ENCODE measurements at places on chromosomes 7 and 10.
A peak's percentile ranks its signal among the peaks of the same experiment; 100 is the strongest.

DNA sequence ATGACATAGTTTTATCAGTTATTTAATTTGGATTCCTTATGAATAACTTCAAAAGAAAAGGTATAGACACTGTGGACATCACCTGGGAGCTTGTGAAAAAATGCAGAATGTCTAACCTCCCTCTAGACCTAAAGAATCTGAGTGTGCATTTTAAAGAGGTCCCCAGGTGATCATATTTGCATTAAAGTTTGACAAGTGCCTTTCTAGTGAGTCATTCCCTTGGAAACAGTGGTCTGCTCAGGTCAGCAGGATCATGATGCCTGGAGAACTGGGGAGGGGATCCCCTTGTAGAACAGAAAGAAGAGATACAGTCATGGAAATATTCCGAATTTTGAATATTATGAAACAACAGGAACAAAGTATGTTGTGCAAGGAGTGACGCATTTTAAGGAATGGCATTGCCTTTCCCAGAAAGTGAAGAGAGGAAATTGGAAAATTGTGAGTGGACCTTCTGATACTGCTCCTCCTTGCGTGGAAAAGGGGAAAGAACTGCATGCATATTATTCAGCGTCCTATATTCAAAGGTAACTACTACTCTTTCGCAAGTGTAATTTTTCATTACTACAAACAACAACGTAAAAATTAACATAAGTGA, 4.6 kb downstream of the STEAP2 start:
- DNase-seq, result no peak

- no peak for DNase-seq
Observed at GRCh38 chr10:100886963-100887362, 25.8 kb upstream of the SLF2 start.

GRCh38 chr7:108497082-108497725, 28.7 kb downstream of the PNPLA8 start:
- peak; percentile 62 for DNase-seq

- DNase-seq, result no peak
Observed at GRCh38 chr10:101323495-101323894, 30.5 kb upstream of the BTRC start.

DNA sequence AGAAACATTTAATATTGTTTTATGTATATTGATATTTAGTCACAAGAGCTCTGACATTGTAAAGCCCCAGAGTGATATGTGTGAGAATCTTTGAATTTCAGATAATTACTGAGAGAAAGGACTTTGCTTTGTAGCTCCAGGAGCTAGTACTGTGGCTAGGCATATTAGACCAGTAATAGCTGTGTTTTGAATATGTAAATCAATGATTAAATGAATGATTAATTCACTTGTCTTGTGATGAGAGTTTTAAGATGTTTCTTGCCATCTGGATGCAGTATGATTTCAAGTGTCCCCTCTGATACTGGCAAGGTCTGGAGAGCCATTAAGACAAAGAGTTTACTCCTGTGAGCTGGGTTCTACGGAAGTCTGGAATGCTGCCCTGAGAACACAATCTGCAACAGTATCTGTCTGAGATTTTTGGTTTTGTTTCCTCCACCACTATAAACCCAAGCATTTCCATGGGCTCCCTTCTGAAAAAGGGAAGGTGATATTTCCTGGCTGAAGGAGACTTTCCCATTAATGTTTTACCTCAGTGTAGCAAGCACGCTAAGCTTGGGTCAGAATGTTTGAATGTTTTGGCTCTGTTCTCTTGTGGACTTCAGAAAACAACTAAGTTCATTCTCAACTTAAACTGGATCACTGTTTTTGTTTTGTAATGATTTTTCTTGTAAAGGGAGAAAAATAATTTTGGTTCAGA, 61.3 kb upstream of the BICC1 start:
- DNase-seq, result no peak

- DNase-seq, result no peak
Observed at GRCh38 chr7:44541876-44542610, 913 bp upstream of the NPC1L1 start.

DNA sequence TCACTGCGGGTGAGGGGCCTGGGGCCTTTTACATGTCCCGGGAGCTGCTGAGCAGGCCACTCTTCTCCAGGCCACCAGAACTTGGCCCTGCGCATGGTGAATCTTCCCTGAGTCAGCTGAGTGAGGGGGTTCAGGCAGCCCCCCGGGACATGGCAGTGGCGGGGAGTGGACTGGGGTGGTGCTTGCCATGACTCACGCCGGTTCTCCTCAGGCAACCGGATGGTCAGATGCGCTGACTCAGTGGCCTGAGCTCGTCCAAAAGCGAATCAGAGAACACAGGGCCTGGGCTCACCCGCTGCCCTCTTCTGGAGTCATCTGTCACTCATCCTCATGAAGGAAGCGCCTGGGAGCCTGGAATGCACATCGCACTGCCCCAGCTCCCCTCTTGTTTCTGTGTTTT, 33.5 kb downstream of the HTRA1 start:
- no peak for DNase-seq

DNA sequence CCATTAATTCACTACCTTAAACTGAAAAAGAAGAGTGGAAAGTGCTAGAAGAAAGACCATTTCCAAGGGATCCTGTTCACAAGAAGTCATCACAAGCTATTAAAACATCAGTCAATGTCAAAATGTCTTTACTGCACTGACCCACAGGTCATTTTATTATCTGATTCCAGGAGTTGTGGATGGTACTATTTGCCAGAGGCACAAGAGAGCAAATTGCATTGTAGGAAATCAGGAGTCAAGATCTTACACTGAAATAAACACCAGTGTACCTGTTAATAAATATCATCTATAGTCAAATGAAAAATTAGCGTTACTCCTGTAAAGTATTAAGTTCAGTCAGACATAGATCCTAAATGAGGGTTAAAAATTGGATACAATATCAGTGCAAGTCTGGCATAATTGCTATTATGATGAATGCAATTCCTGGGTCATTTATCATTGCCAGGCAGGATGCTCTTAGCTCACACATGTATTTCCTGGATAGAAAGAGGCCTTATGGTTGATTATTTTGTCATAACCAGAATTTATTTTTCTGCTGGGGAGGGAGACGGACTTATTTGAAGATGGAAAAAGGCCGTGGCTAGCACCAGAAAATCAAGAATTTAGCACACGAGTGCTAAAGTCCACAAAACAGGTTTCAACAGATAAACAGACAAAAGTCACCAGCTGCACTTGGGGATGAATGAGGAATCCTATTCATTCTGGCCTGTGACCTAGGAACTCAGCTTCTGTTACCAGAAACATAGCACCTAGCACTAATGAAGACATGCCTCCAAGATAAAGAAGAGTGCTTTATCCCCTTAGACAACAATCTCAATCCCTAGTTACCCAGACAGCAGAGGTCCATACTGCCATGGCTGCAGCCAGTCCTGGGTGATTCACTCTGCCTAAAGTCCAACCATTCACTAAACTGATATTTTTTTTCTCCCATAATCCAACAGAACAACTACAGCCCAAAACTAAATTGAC, 683.1 kb upstream of the POM121L12 start:
- DNase-seq, result no peak

DNA sequence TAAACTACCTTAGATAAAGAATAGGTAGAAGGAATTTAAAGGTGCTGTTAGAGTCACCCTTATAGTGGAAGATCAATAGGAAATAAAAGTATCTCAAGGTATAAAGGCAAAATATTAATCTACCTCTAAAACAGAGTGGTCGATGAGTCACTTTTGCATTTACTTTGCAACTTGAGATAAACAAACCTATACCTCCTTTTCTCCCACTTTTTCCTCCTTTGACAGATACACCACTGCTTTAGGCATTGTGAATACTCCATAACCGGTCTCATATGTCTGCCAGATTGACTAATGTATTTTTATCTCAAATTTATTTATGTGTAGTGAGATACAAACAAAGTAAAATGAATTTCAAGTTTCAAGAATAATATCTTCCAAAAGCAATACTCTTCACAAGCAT, 193.5 kb downstream of the SKAP2 start:
- no peak for DNase-seq

DNA sequence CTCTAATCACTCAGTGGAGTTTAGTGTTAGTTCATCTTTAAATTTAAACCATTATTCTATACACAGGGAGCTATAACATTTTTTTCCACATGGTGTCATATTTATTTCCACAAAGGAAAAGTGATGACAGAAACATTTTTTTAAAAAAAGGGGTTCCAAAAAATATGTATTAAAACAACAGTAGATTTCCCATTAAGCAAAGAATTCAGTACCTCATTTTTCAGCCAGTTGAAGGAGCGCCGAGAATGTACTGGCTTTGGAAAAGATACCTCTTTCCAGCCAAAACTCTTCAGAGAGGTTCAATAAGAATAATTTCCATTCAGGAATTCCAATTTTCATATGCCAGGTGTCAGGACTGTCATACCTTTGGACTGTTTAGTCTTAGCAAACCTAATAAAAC, 250.5 kb upstream of the MEOX2 start:
- no peak for DNase-seq

DNA sequence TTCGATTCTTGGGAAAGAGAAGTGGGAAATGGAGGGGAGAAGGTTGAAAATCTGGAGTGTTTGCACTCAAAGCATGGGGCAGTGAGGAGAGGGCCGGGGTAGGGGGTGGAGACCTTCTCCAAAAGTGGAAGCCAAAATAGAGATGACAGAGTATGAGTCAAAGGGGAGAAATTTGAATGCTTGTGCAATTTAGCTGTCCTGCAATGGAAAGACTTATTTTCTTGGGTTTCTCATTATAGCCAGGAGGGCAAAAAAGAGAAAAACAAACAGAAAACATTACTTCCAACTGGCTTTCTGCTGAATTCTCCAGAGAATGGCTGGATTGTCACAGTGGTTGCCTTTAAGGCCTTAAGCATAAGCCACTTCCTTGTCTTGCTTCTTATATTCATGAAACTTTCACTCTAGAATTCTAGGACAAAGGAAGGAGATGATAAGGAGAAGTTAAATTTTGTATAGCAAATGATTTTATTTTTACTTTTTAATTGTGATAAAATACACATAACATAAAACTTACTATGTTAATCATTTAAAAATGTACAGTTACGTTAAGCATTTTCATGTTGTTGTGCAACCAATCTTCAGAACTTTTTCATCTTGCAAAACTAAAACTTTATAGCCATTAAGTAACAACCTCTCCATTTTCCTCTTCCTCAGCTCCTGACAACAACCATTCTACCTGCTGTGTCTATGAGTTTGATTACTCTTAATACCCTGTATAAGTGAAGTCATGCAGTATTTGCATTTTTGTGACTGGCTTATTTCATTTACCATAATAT, 100.2 kb downstream of the GPR85 start:
- DNase-seq, result no peak

GRCh38 chr10:55631071-55631654, 729.9 kb downstream of the ZWINT start:
- no peak for DNase-seq

- no peak for DNase-seq
Observed at GRCh38 chr7:82373926-82374635, 69.5 kb downstream of the CACNA2D1 start.

GRCh38 chr7:45363669-45364068, 206.1 kb downstream of the RAMP3 start:
- no peak for DNase-seq
